ENCODE measurements at places on chromosomes 2 and 18.

DNA sequence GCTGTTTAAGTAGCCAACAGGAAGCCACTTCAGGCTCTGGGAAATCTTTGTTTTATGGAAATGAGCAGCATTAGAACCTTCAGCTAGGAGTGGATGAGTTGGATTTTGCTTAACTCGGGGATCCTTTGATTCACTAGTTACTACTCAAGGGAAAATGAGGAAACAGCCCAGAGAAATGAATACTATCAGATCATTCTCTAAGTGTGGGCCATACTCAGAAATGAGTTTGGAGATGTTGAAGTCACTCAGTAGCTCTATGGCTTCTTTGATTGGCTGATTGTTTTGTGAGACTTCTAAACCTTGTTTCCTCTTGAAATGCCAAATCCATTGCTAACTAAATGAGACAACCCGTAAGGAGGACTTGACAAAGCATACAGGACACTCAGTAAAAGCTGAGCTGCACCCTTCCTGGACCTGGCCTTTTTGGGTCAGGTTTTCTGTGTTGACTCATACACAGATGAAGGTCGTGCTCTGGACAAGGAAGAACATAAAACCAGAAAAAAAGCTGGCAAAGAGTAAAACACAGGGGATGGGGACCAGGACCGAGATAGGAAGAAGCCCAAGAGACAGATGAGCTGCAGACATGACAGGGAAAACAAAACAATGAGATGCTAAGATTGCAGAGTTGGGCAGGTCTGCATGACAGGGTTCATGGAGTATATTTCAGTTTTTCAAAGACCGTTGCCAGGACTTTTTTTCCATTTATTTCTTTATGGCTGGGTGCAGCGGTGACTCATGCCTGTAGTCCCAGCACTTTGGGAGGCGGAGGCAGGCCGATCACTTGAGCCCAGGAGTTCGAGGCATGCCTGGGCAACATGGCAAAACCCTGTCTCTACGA lies 41.6 kb downstream of the INO80C start:
- no peak for DNase-seq

DNA sequence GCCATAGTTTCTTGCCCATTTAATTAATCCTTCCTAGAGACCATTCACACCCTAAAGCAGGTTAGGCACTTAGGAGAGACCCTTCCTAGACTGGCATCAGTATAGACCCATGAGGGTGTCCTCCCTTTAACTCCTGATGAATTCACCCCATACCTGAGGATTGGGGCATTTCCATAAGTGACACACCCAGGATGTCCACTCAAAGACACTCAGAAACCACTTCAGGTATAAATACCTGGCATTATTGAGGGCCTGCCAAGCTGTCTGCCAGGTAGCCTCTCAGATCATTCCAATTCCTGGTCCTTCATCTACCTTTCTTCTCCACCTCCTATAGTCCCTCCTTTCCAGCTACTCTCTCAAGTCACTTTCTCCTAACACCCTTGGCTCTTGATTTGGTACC lies 57.5 kb upstream of the SLC14A2 start:
- no peak for DNase-seq

- no peak for DNase-seq
These were observed 66.0 kb upstream of the SLC14A2 start for GRCh38 chr18:45549290-45549689.

GRCh38 chr2:158228943-158229508 lies 127.3 kb downstream of the UPP2 start:
- no peak for DNase-seq
